ENCODE measurements at places on chromosomes 5 and 9.
A peak's percentile ranks its signal among the peaks of the same experiment; 100 is the strongest.

- DNase-seq: no peak
These were observed 125.2 kb downstream of the SLIT3 start for GRCh38 chr5:169175733-169176132.

GRCh38 chr5:87300744-87301143 is 33.1 kb downstream of the RASA1 start:
- no peak for DNase-seq

- no peak for DNase-seq
These were observed 40.4 kb upstream of the ECM2 start for GRCh38 chr9:92576175-92576574.

DNA sequence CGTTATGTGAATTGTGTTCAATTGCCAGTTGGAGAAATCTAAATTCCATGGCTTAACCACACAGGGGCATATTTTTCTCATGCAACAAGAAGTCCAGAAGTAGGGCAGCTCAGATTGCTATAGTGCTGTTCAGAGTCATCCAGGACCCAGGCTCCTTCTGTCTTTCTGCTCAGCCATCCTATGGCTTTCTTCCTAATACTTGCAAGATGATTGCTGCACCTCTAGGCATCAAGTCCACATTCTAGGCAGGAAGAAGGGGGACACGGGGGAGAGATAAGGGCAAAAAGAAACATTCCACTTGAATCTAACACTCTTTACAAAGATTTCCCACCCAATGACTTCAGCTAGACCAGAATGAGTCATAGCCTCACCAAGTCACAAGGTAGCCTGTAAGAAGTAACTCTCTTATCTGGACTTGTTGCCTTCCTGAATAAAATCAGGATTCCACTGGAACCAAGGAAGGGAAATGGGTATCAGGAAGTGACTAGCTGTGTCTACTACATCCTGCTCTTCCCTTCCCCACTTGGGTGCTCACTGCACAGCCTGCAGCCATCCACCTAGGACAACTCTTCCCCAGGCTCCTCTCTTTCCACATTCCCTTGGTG is 5.3 kb downstream of the ERAP2 start:
- no peak for DNase-seq

GRCh38 chr5:56447232-56447631 is 214.1 kb upstream of the ANKRD55 start:
- DNase-seq: no peak

GRCh38 chr5:178396796-178397720 is 164.5 kb upstream of the PHYKPL start:
- no peak for DNase-seq

- DNase-seq: peak; percentile 18
These were observed 22.1 kb upstream of the NDST1 start for GRCh38 chr5:150485693-150486401.

DNA sequence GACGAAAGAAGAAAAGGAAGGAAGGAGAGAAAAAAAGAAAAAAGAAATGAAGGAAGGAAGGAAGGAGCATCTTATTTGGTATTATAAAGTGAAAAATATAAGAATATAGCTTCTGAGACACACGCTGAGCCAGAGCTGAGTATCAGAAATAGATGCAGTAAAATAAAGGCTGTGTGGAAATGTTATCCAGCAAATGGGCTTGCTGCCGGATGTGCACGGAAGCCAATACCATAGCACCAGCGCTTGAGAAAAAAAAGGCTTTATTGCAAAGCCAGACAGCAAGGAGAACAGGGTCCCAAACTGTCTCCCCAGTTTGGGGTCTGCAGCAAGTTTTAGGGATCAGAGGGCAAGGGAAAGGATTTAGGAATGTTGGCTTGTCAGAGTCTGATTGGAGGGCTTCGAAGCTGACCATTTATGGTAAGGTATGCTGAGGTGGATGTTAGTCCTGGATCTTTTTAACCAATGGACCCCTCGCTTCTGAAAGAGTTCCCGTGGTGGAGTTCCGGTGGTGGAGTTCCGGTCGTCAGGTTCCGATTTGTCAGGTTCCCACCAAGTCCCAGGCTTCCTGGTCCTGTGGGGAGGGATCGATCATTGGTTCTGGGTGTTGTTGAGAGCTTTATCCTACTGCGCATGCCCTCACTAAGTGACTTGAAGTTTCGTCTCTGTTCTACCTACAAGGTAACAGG is 70.4 kb downstream of the SFXN1 start:
- no peak for DNase-seq

DNA sequence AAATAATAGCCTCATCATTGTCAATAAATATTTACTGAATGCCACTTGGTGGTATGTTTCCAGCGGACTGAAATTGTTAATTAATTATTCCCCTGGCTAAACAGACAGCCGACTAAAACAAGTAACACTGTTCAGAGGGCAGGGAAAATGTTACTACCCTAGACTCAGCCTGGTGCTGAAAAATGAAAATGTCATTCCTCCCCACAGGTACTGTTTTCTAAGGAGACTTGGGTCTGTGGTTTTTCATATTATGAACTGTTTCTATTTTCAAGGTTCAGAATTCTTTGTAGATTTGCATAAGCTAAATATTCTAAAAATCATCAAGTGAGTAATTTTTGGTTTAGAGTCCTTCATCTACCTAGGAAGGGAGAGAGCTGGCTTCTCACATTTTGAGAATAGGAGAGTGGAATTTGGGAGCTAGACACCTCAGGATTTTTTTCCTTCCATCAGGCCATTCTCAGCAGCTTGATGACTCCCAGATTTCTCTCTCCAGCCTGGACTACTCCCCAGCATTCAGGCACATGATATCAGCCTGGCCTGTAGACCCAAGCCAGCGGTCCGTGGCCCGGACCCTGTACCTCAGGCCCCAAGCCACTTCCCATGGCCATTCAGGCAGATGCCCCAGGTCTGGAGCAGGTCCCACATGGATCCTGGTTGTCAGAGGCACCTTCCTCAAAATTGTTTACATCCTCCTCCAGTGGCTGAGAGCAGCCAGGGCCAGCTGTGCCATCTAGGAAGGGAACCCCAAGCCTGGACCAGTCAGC is 24.4 kb downstream of the BHMT start:
- DNase-seq: no peak

GRCh38 chr5:167802755-167803431 is 488.6 kb upstream of the WWC1 start:
- no peak for DNase-seq

DNA sequence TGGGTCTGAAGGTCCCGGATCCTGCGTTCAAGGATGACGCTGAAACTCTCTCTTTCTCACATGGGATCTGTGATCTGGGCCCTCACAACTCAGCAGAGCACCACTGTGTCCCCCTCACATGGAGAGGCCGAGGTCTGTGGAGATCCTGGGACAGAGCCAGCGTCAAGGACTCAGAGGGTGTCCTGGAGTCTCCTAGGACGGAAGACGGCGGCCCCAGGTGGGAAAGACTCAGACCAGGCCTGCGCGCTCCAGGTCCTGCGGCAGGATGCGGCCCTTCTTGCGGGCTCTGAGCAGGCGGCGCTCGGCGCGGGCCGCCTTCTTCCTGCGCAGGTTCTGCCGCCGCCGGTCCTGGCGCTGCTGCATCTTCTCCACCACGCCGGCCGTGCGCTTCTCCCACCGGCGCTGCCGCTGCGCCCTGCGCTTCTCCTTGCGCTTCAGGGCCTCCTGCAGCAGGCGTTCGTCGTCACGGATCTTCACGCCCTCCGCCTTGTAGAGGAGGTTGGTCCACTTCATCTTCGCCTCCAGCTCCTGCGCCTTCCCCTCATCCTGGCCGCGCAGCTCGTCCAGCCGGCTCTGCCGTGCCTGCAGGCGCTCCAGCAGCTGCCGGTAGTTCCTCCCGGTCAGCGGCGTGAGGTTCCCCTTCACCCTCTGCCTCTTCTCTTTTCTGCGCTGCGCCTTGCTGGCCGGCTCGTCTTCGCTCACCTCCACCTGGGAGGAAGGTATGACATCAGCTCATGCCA is 4.2 kb downstream of the SURF6 start:
- DNase-seq: no peak

- no peak for DNase-seq
These were observed 607.2 kb downstream of the EFNA5 start for GRCh38 chr5:107063511-107063910.

- no peak for DNase-seq
These were observed 95.2 kb upstream of the CAST start for GRCh38 chr5:96566833-96567587.

DNA sequence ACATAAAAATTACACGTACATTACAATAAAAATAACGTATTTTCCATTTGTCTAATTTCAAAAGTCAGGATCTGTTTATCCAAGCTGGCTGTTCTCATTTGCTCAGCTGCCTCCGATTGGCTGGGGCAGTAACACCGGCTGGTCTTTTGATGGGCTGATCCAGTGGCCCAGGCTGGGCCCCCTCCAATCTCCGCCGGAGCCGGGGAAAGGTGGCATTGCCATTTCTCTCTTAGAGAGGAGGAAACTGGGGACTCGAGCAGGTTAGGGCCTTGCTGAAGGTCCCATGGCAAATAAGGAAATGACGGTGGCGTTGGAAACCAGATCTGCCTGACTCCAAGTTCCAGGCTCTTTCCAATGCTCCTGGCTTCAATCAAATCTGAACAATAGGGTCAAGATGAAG is 6.6 kb downstream of the CPLX2 start:
- DNase-seq: no peak

GRCh38 chr5:139775872-139776271 is 19.7 kb upstream of the PSD2 start:
- DNase-seq: no peak

- no peak for DNase-seq
These were observed 45.3 kb downstream of the WDR70 start for GRCh38 chr5:37424441-37424840.

GRCh38 chr5:60960591-60960990 is 15.6 kb downstream of the NDUFAF2 start:
- no peak for DNase-seq

- DNase-seq: no peak
These were observed 4.8 kb downstream of the NR2F1 start for GRCh38 chr5:93587597-93588351.

DNA sequence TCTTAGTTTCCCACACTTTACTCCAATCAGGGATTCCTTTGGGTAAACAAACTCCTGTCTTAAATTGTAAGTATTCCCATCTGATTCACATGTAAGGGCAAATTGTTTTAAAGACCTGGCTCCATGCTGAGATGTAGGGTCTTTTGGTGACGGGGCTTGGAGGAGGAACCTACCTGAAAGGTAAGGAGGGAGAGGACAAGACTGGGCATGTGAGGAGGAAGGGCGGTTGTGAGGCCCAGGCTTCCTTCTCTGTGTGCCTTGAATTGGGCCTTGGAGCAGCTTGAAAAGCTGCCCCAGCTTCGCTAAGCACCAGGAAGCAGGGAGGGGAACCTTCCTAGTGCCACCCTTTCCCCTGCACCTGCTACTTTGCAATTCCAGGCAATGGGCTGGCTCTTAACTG is 86.8 kb downstream of the C9orf152 start:
- no peak for DNase-seq

DNA sequence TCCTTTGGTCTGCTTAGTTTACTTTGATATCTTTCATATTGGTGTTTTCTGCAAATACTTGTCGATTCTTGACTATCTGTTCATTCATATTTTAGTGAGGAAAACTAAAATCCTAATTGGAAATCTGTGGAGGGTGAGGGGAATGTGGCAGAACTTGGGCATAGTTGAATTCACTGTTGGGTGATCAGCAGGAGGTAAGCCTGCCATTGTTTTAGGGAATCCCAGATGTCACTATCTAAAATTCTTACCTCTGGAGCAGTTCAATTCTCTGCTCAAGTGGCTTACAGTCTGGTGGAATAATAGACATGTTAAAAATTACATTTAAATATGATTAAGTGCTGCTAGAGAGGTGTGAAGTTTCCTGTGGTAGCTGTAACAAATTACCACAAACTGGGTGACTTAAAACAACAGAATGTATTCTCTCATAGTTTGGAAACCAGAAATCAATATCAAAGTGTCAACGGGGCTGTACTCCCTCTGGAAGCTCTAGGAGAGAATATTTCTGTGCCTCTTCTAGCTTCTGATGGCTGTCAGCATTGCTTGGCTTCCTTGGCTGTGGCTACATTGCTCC is 90.3 kb upstream of the GCNT4 start:
- no peak for DNase-seq

- DNase-seq: no peak
These were observed 3.7 kb downstream of the NSMF start for GRCh38 chr9:137455359-137455991.

DNA sequence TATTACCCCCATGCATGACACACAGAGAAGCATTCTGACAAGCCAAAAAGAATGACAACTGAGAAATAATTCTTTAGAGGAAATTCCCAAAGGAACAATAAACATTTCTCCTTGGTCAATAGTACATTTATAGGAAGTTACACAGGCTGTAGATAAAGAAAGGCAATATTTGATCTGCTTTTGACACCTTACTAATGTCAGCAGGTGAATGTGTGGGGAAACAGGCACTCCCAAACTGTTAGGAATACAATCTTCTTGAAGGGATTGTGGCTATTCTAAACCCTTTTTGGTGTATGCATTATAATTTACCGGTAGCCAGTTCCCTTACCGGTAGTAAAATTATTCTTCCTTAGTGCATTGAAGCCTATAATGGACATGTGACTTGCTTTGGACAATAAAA is 116.1 kb upstream of the FTMT start:
- DNase-seq: no peak

DNA sequence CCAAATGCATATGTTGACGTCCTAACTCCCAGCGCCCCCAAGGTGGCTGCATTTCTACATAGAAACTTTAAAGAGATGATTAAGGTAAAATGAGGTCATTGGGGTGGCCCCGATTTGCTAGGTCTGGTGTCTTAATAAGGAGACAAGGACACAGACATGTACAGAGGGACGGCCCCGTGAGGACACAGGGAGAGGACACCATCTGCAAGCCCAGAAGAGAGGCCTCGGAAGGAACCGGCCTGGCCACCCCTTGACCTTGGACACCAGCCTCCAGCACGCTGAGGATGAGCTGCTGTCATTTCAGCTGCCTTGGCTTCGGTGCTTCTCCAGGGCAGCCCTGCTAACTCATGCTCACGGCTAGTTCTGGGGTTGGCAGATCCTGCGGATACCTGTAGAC is 73.2 kb downstream of the MRPL36 start:
- DNase-seq: no peak

- peak; percentile 4 for DNase-seq
These were observed 308.5 kb downstream of the RAB3C start for GRCh38 chr5:58891086-58891970.

DNA sequence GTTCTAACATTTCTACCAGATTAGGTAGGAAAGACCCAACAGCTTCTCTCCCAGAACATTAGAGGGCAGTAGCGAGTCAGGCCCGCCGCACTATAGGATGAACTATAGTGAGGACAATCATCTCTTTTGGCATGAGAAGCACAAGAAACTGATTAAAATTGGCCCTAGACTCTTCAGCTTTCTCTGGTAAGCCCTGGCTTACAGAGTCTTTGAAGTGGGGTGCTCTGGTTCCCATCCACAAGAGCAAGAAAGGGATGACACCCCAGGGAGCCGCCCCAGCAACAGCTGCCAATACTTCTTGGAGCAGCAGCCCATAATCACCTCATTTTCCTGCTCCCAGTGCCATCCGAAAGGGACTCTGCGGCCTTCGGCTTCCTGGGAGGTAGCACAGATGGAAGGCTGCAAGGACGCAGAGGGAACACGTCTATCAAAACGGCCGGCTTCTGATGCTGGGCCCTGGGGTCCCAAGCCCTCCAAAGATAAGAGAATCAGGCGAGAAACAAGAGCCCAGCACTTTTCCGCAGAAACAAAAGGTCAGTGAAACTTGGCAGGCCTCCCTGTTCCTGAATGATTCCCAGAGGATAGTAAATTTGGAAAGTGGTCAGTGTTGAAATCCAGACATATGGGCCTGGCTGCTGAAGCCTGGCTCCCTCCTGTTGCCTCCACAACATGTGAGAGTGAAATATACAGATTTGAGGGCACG is 69.3 kb downstream of the HSD17B3 start:
- DNase-seq: no peak

GRCh38 chr5:8538821-8539220 is 669.9 kb downstream of the MTRR start:
- no peak for DNase-seq
